ENCODE measurements at places on chromosomes 3 and 15.

DNA sequence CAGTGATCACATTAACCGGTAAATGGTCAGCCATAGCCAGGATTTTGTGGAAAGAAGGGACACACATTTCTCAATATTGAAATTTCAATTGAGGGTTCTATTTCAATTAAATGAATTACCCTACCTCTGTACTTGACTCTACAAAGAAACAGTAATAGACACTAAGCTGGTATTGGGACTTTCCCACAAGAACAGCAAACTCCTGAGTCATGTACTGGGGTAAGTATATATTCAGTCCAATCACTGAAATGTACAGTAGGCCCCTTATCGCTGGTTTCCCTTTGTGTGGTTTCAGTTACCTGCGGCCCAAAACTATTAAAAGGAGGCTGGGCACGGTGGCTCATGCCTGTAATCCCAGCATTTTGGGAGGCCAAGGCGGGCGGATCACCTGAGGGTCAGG is 17.6 kb downstream of the ASB14 start:
- no peak for DNase-seq

- DNase-seq = no peak
These were observed 24.3 kb upstream of the GPR171 start for GRCh38 chr3:151227266-151227806.

GRCh38 chr15:70503798-70504298 is 259.5 kb downstream of the UACA start:
- DNase-seq = no peak

- DNase-seq = no peak
These were observed 36.0 kb upstream of the TIMP4 start for GRCh38 chr3:12194669-12195161.

DNA sequence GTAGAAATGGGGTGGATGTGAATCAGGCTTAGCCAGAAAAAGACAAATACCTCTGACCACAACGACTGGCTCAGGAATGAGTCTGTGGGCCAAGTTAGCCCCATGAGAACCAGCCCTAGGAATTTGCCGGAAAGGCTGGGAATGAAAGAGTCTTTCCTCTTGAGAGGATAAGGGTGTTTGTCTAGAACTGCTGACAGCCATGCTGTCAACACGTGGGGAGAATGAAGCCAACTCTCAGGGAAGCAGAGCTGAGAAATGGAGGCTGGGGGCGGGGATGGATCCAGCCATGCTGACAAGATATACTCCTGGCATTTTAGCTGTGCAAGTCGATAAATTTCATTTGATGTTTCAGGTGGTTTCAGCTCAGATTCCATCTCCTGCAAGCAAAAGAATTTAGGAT is 10.6 kb upstream of the SLC6A1 start:
- no peak for DNase-seq

DNA sequence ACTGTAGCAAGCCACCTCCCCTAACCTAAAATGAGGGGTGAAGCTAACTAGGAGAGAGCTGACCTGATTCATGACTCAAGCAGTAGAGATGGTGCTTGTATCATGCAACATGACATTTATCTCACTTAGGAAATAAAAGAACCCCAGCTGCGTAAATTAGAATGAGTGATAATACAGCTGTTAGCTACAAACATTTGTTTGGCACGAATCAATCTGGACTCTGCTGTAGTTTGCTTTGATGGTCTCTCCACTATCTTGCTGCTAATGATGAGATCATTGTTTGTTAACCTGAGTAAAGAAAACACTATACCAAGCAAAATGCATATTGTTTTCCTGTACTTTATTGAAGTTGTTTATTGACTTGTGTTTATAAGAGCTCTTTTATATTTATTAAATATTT is 92.6 kb downstream of the ALDH1A2 start:
- no peak for DNase-seq

DNA sequence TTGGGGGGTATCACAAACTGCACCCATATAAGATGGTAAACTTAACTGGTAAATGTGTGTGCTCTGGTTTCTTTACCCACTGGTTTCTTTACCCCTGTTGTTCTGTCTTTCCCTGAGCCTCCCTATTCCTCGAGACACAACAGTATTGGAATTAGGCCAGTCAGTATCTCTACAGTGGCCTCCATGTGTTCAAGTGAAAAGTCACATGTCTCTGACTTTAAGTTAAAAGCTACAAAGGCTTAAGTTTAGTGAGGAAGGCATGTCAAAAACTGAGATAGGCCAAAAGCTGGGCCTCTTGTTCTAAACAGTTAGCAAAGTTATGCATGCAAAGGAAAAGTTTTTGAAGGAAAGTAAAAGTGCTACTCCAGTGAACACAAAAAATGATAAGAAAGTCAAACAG is 513.3 kb downstream of the ROBO2 start:
- no peak for DNase-seq

DNA sequence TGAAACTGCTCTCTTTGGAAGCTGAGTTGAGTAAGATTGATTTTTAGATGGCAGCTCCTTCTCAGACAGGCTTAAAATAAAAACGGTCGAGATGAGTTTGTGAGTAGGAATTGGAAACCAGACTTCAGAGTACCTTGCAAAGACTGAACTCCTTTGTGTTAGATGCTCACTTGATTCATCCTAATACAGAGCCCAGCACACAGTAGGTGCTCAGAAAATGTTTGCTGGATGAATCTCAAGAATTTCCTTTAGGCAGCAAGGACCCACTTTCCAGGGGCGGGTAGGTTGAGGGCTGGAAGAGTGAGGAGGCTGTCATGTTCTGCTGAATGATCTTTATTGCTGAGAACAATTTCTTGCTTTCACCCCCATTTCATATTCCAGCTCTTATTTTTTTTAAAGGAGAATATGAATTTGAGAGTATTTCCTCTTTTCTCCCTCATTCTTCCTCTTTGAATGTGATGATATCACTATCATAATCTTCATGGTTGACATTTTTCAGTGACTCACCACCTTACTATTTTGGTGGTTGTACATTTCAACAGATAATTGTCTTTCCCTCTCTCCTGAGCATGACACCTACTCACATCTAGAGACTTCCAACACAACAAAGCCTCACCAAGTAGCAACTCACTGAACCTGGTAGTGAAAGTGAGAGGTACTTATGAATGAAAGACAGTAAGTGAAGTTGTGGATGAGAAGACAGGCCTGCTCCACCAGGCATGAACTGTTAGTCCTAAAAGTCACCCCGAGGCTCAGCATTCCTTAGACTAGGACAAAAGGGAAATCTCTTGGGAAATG is 113.3 kb downstream of the PDCD6IP start:
- no peak for DNase-seq

GRCh38 chr3:59418836-59419235 is 369.0 kb upstream of the CFAP20DC start:
- DNase-seq = no peak

- no peak for DNase-seq
These were observed 38.2 kb upstream of the CFAP161 start for GRCh38 chr15:81095690-81096365.

- DNase-seq = no peak
These were observed 37.3 kb downstream of the LNP1 start for GRCh38 chr3:100438623-100438974.

- no peak for DNase-seq
These were observed 108.1 kb downstream of the PDZRN3 start for GRCh38 chr3:73516631-73517030.

- no peak for DNase-seq
These were observed 47.9 kb downstream of the ATP13A5 start for GRCh38 chr3:193330555-193331204.

- DNase-seq = no peak
These were observed 83.1 kb downstream of the XXYLT1 start for GRCh38 chr3:195187609-195188425.

GRCh38 chr15:80743189-80743833 is 35.9 kb upstream of the CEMIP start:
- no peak for DNase-seq

- no peak for DNase-seq
These were observed 36.7 kb downstream of the SLC9A9 start for GRCh38 chr3:143811602-143812001.

DNA sequence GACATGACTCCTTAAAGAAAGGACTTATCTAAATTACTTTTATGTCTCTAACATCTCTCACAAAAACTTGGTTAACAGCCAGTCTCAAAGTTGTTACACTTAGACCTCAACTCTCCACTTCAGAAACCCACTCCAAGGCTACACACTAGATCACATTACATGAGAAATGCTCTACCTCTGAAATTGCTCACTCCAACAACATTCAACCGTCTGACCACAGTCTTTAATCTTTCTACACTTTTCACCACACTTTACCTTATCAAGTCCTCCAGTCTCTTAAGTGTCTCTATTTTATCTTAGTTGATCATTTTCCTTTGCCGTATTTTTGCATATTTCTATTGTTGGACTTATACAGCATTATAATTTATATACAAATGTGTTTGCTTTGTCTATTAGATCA is 5.8 kb downstream of the SLC12A6 start:
- no peak for DNase-seq

DNA sequence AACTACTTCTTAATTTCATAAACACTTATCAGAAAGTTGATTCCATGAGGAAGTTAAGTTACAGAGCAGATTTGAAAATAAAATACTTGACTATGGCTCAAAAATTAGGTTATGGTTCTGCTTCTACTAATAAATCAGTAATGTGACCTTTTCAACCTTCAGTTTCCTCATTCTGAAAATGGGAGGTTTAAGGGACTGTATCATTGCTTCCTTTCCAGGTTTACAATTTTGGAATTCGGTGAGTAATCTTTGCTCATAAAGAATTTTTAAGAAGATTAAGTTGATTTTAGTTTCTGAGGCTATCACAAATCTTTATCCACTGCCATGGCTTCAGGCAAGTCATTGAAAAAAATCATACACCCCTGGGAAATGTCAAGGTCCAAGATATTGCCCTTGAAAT is 1061.2 kb downstream of the DIPK2A start:
- no peak for DNase-seq

DNA sequence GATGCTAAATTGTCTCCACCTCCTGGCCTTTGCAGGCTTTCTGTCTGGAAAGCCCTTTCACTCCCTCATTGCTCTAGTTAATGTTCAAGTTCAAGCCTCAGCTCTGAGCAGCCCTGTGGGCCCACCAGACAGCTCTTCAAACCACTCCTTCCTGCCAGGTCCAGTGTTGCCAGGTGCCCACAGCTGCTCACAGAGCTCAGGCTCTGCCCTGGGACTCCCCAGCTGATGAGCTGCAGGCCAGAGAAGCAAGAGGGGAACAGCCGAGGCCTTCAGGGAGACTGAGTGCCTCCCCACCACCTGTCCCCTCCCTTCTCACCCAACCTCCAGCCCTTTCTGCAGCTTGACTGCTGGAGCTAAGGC is 1.3 kb upstream of the ZBTB47 start:
- DNase-seq = no peak

GRCh38 chr15:42929306-42929848 is 8.8 kb upstream of the TTBK2 start:
- DNase-seq = no peak

DNA sequence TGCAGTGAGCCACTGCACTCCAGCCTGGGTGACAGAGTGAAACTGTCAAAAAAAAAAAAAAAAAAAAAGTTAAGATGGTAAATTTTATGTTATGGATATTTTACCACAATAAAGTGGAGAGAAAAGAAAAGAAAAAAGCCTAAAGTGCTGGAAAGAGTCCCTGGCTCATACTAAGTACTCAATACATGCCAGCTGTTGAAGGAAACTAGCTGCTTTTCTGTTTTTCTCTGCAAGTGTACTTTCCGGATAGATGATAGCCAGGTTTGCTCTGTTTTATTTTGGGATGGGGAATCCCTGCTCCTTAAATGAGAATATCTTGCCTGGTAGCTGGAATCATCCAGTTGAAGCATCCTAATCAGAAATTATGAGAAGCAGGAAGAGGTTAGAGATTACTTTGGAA is 10.9 kb downstream of the EID1 start:
- DNase-seq = no peak

DNA sequence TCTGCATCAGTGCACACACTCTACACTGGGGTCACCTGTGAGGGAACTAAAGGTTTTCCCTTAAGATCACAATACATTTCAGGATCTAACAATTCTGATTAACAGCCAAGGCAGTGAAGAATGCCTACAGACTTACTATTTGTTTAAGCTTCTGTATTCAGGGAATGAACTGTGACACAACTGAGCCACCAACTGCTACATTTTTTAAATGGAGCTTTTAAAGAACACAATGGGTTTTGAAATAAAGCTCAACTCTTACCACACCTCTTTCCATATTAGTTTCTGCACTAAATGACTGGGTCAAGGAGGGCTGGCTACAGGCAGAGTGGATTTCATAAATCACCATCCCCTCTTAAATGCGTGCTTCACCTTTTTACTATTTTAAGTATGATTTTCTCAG is 100.2 kb downstream of the TMCC1 start:
- no peak for DNase-seq

- no peak for DNase-seq
These were observed 388.4 kb downstream of the RSL24D1 start for GRCh38 chr15:54808321-54808720.

DNA sequence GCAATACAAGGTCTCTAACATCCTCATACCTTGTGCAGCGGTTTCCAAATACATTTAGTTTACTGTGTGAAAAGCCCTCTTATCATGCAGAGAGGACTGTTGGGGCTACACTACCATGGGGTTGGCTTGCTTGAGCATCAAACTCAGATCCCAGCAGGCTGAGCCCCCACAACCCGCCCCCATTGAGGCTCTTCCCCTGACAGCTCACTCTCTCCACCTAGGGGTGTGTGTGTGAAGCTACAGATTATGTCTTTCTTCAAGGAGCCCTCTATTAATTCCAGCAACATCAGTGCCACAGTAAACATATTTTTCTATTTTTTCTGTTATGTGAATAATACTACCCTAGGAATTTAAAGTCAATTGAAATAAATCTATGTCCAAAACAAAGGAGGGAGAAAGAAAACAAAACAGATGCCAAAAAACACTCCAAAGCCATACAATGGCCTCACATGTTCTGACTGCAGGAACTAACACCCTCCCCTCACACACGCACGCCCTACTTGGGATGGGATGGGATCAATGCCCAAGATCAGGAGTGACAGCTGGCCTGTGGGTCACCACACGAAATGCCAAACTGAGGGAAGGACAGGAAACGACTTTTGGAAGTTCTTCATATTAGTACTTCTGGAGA is 14.7 kb downstream of the TM4SF4 start:
- DNase-seq = no peak

- DNase-seq = no peak
These were observed 1.0 kb upstream of the RBPMS2 start for GRCh38 chr15:64776402-64776786.

DNA sequence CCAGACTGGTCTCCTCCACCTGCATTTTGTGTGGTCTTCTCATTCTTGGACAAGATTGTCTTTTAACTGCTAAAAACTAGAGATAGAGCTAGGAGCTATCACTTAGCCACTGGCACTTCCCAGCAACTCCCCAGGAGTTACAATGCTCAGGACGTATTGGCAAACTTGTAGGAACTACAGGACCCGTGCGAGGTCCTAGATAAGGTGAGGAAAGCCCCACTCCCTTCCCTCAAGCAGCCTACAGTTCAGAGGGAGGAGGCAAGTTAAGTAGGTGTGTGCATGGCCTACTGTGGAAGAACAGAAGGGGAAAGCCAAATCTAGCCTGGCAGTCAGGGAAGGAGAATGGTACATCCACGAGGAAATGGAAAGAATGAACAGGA is 504.7 kb upstream of the PROK2 start:
- no peak for DNase-seq

Data from DMS 273 treated with DMSO at 0.1 percent for 48 hours (cell line).